ENCODE measurements at places on chromosomes 13 and 19.

DNA sequence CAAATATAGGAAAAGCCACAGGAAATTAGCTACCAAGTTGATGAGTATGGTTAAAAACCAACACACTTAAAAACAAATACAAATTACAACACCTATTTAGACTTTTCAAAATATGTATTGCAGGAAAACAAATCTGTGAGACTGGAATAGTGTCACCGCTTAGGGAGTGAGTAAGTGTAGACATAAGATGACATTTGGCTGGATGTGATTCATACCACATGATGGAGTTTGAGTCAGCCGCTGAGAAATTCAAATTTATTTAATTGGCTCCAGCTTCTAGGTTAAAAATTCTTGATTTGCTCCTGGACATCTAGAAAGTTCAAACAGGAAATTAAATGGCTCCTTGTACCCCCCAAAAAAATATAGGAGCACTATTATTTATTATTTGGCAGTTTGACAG, 531.7 kb downstream of the SLITRK1 start:
- no peak for DNase-seq

DNA sequence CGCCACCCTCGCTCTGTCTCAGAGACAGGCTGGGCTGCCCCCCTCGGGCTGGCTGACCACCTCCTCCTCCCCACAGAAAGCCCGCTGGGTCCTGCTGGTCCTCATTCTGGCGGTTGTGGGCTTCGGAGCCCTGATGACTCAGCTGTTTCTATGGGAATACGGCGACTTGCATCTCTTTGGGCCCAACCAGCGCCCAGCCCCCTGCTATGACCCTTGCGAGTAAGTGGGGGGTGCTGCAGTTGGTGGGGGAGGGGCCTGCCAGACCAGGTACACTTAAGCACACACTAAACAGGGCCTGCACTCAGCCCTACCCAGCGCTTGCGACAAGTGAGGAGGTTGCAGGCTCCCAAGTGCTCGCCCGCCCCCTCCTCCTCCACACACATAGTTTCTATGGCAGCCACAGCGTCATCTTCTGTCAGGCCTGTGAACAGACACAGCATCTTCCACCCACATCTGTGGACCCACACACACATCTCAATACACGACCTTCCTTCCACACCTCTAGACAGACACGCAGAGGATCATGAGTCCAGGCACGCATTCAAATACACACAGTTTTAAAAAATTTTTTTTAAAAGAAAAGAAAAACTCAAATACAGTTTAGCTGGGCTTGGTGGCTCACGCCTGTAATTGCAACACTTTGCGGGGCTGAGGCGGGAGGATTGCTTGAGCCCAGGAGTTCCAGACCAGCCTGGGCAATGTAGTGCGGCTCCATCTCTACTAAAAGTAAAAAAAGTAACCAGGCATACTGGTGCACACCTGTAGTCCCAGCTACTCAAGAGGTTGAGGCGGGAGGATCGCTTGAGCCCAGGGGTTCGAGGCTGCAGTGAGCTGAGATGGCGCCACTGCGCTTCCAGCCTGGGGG, 18.4 kb downstream of the PLD3 start:
- DNase-seq = no peak

GRCh38 chr13:23392925-23393645, 40.4 kb downstream of the SACS start:
- DNase-seq = no peak

DNA sequence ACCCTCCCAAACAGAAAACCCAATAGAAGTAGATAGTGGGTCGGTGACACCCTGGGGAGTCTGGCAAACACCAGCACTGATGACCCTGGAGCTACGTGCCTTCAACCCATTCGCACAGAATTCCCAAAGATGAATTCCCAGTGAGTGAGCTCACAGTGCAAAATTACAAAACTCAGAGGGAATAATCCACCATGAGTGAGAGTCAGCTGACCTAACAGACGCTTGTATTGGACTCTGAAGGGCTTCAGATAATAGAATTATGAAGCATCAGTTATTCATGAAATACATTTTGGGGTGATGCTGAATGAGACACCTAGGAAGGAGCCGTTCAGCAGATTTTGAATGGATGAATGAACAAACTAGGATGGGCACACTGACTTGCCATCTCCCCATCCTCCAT, 40.2 kb downstream of the KCNC3 start:
- DNase-seq = no peak

GRCh38 chr19:38557205-38557799, 60.5 kb downstream of the MAP4K1 start:
- peak; percentile 14 for DNase-seq

Data from T-helper 22 cell (primary cell).